ENCODE measurements at places on chromosomes 11 and 22.

- no peak for DNase-seq
Observed at GRCh38 chr11:62444236-62444833, 25.5 kb downstream of the SCGB1A1 start.

- peak; percentile 44 for DNase-seq
Observed at GRCh38 chr11:111334532-111335502, 36.5 kb downstream of the POU2AF3 start.

DNA sequence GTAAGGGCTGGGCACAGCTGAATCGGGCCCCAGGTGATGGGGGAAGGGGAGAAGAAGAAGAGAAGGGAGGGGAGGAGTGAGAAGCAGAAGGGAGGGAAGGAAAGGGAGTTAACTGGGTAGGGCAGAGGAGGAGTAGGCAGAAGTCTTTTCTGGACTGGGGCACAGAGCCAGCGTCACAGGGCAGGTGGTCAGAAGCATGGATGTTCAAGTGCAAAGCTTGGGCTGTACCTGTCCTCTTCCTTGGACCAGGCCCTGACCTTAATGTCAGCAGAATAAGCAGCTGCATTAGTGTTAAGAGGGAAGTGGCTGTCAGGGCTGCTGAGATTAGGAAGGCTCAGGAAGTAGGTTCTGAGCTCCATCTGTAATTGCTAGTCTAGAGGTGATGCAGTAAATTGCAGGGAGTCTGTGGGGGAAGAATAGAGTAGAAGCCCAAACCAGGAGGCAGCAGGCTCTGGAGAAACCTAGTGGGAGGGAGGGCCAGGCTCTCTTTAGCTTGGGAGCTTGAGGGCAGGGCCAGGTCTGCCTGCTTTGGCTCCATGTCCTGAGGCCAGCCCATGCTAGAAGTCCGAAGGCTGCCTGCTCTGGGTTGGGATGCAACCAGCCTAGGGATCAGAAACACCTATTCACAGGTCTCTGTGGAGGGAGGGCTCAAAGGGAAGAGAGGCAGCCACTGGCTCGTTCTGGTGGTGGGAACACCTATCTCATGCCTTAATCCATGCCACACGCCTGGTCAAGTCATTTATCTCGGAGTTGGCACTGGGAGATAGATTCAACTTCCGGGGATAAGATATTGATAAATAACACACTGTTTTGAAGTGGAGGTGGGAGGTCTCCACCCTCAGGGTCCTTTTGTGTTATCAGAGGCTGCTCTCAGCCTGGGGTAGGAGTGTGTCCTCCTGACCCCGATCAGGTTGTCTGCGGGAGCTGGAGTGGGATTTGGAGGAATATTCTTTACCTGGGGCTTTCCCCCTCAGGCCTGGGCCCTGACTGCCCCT lies 1.7 kb upstream of the UCP3 start:
- no peak for DNase-seq

DNA sequence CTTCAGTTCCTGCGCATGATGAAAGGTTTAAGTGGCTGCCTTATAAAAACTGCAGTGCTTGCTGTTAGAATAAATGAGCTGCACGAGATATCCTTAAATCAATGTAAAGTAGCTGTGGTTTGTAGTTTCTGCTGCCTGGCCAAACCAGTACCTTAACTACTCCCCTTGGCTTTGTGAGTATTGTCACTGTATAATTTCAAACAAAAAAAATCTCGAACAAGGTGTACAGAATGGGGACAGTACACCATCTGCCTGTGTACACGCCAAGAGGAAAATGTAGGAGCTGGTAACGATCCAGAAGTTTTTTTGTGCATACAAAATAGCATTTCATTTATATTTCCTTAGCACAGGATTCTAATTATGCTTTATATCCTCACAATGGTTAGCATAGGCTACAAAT lies 20.6 kb upstream of the NDUFC2 start:
- no peak for DNase-seq

DNA sequence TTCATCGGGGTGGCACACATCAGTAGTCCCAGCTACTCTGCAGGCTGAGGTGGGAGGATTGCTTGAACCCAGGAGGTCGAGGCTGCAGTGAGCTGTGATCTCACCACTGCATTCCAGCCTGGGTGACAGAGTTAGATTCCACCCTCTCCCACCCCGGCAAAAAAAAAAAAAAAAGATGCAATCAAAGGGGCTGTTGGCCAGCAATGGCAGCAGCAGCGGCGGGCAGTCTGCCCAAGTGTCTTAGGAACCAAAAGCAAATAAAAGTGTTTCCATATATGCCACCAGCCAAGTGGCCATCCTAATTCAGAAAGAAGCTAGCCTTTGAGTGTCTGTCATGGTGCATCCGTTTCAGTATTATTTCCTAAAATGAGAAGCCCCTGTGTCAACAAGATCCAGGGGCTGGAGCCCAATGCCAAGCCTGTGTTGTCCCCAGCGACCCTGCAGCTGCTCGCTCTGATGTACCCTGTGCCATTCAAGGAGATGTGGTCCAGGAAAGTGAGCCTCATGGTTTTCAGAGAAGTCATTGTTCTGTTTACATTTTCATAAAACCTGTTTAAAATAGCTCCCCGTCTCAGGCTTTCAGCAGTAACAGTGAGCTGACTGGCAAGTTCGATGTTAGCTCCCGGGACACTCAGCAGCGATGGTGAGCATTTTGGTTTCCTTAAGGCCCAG lies 12.5 kb downstream of the CDPF1 start:
- DNase-seq: no peak

DNA sequence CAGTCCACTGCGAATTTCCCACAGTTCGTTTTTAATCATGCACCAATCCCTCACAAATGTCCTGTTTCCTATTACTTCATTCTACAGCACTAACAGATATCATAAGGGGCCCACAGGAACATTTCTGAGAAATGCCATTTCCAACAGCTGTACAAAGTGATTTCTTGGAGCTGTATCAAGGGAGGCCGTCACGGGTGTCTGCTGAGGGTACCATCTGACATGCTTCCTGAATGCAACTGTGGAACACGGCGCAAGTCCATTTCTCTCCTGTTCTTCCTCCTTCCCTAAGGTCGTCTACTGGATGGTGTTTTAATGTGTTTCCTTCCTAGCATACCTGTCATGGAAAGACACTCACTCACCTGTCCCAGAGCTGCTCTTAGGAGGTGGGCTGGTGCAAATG lies 320.7 kb downstream of the LARGE1 start:
- DNase-seq: no peak

GRCh38 chr22:43488031-43488866 lies 76.4 kb downstream of the MPPED1 start:
- no peak for DNase-seq

GRCh38 chr11:57615308-57615707 lies 17.8 kb downstream of the SERPING1 start:
- DNase-seq: no peak

DNA sequence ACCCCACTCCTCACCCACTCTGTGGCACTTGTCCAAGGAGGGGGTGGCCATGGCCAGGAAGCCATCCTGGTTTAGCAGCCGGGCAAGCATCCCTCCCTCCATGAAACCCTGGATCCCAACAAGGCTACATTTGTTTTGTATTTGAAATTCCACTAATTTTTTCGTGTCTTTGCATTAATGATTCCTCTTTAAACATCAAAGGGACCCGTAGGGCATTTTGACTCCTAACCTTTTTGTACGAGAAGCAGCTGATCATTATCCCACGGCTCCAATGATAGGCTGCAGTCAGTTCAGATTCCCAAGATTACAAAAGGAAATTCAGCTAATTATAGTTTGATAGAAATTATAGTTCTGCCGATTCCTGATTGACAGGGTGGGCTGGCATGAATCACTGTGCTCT lies 10.7 kb downstream of the MYEOV start:
- no peak for DNase-seq

DNA sequence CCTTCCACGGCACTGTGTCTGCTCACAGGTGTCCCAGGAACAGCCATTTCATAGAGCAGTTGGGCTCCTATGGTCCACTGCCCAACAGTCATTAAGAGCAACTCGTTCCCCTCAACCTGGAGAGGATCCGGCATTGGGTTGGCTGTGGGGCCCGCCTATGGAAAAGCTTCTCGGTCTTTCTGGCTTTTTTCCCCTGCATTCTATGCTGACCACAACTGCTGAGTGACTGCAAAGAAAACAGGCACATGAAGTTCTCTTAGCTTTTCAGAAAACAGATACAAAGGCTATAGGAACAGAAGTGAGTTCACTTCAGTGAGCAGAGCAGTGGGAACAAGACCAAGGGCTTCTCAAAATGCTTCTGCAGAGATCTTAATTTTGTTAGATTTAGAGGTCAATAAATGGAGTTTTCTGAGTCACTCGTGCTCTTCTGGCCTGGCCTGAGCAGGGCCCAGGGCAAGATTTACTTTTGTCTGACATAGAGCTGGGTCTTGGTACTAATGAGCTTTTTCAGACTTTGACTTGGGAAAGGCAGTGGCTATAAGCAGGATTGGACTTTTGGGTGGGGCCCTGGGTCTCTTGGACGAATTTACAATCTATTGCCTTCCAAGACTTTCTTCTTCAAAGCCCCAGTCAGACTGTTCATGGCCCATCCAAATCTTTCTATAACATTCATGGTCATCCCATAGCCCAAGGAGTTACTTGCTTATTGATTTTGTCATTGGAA lies 13.6 kb upstream of the APOL5 start:
- no peak for DNase-seq

GRCh38 chr22:20912494-20912893 lies 4.7 kb upstream of the CRKL start:
- no peak for DNase-seq

GRCh38 chr11:107504981-107505380 lies 47.4 kb upstream of the CWF19L2 start:
- no peak for DNase-seq

DNA sequence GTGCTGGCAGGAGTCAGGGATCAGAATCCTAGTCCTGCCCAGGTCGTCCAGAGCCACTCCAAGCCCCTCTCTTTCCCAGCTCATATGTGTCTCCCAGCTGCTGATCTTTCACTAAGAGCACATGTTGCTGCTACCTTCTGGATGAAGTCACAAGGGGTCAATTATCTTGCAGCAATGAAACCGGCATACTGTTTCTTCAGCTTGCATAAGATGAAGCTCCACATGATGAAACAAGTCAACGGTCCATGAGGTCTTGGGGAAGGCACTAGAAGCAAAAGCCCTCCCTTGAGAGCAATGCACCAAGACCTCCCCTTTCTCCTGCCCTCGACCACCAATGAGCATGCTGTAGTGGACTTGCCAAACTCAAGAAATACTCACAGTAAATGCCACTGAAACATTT lies 148.9 kb downstream of the TENM4 start:
- DNase-seq: peak; percentile 35

- no peak for DNase-seq
Observed at GRCh38 chr22:31363885-31364465, 17.8 kb upstream of the PATZ1 start.

- DNase-seq: peak; percentile 91
Observed at GRCh38 chr11:134761386-134761785, 349.3 kb upstream of the B3GAT1 start.

DNA sequence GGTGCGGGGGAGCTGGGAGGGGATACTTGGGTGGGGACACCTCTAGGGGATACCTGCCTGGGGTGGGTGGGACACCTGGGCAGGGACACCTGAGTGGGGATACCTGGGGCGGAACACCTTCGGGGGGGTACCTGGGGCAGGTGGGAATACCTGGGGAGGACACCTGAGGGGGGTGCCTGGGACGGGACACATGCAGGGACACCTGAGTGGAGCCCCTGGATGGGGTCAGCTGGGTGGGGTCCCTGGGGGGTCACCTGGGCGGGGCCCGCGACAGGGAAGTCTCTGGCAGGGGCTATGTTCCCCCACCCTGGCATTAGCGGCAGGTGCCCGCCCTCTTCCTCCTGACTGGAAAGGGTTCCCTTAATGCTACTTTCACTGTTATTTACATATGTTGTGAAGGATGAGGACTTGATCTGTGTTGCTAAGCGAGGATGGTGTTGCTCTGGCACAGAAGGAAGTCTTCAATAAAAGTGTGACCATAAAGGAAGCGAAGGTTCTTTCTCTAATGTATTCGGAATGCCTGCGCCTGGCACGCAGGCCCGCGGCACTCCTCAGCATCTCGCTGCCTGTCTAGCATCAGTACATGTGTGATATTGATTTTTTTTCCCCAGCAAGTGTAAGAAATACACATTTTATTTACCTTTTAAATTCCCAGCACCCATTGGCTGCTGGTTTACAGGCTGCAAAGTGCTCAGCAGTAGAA lies 801.7 kb downstream of the BRD1 start:
- DNase-seq: no peak

DNA sequence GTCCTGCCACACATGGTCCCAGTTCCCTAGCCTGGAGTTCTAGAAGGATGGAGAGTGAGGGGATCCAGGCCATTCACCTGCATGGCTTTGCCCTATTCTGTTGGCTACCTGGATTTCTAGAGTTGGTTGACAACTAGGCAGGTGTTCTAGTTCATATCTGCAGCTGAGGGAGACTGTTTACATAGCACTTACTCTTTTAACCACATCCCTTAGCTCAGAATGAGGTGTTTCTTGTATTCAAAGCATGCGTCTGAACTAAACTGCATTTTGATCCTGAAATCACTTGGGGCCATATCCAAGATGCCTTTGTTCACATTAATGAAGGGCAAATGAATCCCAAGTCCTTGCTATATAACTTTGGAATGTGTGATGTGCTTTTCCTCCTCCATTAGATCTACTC lies 60.9 kb downstream of the SYT13 start:
- no peak for DNase-seq

- no peak for DNase-seq
Observed at GRCh38 chr11:96014217-96014616, 90.3 kb upstream of the MTMR2 start.

DNA sequence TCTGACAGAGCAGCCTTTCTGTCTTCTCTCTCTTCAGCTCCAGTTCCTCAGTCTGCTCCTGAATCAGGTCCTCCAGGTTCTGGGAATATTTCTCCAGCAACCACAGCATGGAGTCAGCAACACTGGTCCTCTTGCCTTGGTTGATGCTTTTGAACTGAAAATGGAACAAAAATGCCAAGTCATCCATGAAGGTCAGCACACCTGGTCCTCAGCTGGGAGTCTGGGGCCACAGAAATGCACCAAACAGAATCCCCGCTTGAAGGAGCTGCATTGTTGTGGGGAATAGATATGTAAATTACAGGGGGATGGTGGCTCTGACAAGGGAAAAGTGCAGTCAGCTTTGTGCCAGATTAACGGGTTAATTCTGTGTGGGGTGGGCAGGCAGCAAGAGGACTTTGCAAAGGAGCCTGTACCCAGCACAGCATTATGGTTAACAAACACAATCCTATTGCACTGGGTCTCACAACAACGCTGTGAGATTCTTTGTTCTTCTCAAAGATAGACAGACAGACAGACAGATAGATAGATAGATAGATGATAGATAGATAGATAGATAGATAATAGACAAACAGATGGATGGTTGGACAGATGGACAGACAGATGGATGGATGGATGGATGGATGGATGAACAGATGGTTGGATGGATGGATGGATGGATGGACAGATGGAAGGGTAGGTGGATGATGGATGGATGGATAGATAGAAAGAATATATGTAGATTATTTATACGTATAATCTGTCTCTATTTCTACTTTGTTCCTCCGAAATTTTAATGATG lies 33.8 kb upstream of the LRRC32 start:
- DNase-seq: peak; percentile 60

Measured in NCI-H524 (cell line).